ENCODE measurements at places on chromosomes 16 and 17.

- DNase-seq = no peak
Measured at GRCh38 chr17:50260501-50260911, 13.8 kb upstream of the TMEM92 start.

GRCh38 chr17:79838522-79839274 lies 542 bp downstream of the CBX4 start:
- peak; percentile 79 for DNase-seq

DNA sequence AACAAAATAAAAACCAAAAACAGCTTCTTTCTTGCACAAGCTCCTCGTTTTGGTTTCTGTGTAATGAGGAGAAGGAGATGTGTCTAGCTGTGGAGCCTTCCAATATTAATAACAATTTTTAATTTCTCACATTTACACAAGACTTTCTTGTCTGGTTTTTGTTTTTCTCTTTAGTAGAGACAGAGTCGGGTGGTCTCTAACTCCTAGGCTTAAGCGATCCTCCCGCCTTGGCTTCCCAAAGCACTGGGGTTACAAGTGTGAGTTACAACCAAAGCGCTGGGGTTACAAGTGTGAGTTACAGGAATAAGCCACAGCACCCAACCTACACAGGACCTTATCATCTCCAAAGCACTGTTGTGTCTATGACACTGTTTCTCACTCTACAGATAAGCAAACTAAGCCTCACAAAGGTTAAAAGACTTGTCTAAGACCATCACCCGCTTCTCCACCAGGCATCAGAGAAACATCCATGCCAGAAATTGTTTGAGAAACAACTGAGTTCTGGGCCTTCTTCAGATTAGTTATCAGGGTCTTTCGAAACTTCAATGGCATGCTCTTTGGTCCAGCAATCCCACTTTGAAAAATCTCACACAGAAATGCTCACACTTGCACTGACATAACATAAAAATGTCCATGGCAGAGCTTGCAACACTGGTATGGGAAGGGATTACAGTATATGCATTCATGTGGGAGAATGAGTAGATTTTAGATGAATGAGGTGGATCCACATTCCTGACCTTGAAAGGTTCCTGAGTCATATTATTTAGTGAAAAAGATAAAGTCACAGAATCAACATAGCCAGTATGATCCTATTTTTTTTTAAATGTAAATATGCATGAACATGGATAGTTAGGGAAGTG lies 3.9 kb downstream of the ABAT start:
- DNase-seq = no peak

GRCh38 chr16:4697848-4698291 lies 4.5 kb downstream of the NUDT16L1 start:
- DNase-seq = no peak

GRCh38 chr16:31130899-31131298 lies 4.6 kb downstream of the PRSS8 start:
- no peak for DNase-seq

DNA sequence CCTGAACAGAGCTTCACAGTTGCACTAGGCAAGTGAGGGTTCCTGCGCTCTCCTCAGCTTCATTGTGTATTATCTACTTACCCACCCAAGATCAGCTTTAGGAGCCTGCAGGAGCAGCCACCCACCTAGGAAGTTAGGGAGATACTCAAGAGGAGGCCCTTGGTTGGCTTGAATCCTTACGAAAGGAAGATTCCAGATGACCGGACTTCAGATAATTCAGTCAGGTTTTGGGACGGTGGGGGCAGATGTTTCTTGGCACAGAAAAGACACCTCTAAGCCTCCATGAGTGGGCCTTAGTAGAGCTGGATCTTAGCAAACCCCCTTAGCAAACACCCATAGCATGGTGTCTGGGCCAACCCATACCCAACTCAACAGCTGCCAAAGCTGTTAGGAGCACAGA lies 2.4 kb upstream of the CBFB start:
- no peak for DNase-seq

GRCh38 chr17:7841915-7842379 lies 7.9 kb downstream of the KDM6B start:
- peak; percentile 90 for DNase-seq

DNA sequence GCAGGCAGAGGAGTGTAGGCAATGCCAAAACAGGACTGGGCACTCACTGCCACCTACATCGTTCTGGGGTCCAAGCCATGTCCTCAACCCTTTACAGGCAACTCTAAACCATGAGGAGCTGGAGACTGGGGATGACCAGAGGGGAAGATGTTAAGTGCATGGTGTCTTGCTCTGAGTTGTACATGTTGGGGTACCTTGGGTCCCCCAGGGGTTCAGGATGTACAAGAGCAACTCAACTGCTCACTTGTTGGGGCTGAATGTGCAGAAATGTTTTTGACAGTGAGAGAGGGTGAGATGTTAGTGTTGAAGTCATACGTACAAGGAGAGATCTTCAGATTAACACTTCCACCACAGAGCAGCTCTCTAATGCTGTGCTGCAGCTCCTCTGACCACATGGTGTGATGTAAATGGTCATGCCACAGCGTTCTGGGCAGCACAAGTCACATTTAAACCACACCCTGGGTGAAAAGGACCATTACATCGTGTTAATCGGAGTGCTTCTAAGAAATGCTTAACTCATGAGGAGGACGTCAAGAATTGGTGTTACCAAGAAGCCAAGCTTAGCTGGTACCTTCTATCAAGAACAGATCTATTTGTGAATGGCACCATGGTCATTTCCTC lies 2.4 kb downstream of the CCL18 start:
- no peak for DNase-seq

DNA sequence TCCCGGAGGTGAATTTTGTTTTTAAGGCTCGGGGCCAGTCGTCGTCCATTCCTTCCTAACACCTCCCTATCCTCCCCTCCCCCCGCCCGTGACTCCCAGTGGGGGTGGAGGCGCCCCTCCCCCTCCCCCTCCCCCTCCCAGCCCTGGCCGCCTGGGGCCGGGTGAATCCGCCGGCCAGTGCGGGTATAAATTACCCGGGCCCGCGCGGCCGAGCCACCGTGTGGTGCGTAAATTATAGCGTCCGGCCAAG lies 2.0 kb upstream of the GSE1 start:
- no peak for DNase-seq

DNA sequence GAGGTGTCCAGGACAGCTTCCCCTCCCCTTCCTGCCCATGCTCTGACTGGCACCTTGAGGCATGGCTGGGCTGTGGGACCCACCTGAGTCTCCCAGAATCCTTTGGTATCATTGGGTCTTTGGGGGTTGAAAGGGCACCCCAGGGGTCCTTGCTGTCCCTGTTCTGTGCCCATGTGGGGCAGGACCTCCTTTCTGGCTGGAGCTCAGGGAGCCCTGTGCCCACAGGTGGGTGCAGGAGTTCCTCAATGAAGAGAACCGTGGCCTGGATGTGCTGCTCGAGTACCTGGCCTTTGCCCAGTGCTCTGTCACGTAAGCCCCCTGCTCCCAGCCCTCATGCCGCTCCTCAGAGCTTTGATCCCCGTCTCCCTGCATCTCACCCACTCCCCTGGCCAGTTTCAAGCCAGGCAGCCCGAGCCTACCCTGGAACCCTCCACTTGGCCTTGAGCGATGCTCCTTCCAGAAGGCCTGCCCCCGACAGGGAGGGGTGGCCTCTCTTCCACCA lies 11.8 kb downstream of the FMNL1 start:
- DNase-seq = no peak

GRCh38 chr16:81686391-81687130 lies 92.5 kb upstream of the PLCG2 start:
- no peak for DNase-seq

- DNase-seq = peak; percentile 45
Measured at GRCh38 chr16:10040136-10041080, 141.8 kb downstream of the GRIN2A start.

GRCh38 chr16:26672206-26672605 lies 394.5 kb upstream of the C16orf82 start:
- peak; percentile 38 for DNase-seq

DNA sequence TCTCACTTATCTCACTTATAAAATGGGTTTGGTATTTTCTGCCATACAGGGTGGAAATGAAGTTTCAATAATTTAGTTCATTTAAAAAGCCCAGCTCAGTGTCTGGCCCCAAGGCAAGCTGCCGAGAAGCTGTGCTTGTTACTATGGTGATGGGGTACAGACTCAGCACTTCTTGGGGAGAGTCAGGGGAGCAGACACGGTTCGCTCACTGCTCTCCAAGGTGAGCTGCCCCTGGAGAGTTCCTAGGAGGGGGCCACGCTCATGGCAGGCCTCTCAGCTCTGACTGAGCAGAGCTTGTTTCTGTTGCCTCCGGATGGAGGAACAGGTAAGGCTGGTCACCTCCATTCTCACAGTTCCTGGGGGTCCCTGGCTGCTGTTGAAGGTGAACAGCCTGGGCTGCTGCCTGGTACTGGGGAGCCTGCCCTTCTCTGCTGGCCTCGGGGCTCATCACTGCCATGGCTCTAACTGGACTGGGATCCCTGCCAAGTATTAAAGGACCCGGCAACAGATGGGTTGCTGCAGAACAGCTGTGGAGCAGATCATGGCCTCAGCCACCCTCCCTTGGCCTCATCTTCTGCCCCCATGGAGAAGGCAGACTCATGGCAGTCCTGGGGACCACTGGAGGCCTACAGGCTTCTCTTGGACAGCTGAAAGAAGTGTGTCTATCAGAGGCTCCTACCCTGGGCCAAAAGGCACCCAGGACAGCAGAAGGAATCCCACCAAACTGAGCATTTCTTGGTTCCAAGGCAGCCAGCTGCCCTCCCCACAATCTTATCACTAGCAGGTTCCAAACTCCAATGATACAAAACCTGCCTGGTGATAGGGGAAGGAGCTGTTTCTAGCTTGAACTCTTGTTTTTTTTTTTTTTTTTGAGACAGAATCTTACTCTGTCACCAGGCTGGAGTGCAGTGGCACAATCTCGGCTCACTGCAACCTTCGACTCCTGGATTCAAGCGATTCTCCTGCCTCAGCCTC lies 25.9 kb upstream of the SPATA32 start:
- DNase-seq = no peak

DNA sequence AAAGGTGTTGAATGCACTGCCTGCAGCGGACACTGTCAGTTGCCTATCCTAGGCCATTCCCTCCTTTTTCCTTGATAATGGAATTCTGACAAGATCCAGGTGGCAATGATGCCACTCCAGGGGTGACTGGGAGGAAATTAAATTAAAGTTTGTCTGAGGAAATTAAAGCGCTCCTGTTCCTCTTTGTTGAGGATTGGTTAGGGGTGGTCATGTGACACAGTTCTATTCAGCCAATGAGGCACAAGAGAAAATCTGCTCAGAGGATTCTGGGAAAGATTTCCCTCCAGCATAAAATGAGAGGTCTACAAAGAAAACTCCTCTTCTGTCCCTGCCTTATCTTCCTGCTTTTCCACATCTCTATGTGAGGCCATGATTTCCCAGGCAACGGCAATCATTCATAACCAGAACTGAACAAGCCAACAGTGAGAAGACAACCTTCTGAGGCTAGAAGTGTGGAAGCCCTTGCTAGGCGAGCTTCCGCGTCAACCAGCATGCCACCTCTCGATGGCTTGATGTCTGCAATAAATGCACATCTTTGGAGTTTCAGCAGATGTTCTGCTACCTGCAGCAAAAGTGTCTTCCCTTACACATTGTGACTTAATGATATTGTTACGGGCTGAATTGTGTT lies 5.6 kb upstream of the BCO1 start:
- DNase-seq = no peak

DNA sequence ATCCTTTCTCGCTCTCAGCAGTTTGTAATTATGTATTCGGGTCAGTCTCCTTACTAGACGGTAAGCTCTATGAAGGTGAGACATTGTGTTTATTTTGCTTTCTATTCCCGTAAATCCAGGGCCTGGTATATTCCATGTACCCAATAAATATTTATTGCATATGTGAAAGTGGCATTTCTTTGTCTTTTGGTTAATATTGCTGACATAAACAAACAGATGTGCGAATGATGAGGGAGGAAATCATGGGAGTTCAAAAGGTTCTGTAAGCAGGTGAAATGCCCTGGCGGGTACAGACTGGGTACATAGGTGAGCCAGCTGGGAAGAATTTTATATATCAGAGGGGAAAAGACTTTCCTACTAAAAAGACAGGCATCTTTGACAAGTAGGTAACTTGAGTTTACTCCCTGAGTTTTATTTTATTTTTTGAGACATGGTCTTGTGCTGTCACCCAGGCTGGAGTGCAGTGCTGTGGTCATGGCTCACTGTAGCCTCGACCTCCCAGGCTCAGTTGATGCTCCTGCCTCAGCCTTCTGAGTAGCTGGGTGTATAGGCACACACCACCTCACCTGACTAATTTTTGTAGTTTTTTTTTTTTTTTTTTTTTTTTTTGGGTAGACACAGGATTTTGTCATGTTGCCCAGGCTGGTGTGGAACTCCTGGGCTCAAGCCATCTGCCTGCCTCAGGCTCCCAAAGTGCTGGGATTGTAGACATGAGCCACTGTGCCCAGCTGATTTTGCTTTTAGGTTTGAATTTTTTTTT lies 5.7 kb upstream of the METTL9 start:
- DNase-seq = no peak

GRCh38 chr16:20318437-20318836 lies 8.9 kb downstream of the GP2 start:
- no peak for DNase-seq

DNA sequence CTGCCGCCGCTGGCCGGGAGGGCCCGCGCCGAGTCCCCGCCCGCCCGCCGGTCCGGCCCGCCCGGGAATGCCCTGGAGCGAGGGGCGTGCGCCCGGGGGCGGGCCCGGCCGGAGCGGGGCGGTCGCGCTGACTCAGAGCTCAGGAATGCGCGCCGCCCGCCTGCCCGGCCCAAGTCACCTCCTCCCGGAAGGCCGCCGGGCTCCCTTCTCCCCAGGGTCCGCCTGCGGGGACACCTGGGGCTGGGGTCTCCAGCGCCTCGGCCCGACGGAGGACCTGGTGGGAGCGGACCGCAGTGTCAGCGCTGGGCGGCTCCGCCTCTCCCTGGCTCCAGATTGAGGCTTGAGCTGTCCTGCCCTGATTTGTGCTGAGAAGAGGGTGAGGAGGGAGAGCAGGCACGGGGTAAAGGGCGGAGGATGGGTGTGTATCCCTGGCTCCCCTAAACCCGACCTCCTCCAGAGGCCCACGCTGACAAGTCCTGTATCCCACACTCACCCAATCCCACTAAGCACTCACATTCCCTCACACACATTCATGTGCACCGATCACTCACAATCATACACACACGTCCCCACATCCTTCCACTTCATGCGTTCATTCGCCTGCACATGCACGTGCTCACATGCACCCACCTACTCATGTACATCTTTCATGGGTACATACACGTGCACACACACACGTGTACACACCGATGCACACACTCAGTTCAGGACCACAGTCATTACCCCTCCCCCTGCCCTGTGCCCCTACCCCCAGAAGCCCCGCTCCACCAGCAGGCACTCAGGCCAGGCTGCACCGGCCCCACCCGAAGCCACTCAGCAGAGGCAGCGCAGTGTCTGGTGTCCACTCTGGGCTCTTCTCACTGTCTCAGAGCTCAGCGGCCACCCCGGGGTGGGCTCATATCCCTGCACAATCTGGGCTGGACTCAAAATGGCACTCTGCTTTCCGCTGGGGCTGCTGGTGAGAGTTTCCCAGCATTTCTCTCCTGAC lies at the start of gene RHBDF1:
RHBDF1 (minus strand) TSS at position 71 of the 988 bp plus-strand sequence. CDS start 7,616 bp downstream, outside the sequence.
- no peak for DNase-seq
